NCI-H1436 treated with DMSO at 0.1 percent for 48 hours (cell line): ENCODE measurements at places on chromosomes 16 and 17.

DNA sequence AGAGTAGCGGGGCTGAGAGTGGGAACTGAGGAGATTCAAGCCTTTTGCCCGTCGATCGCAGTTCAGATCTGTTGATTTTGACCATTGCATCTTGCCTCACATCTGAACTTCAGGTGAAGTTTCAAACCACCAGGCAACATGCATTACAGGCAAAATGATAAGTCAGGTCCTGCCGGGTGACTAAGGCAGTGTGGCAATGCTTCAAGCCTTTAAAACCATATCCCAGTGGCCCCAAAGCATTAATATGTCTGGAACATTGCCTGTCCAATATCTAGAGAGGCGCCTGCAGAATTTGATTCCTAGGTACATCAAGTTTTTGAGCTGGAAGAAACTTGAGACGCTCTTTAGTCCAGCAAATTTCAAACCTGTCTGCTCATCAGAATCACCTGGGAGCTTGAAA is 502.8 kb downstream of the MAF start:
- DNase-seq, result no peak

DNA sequence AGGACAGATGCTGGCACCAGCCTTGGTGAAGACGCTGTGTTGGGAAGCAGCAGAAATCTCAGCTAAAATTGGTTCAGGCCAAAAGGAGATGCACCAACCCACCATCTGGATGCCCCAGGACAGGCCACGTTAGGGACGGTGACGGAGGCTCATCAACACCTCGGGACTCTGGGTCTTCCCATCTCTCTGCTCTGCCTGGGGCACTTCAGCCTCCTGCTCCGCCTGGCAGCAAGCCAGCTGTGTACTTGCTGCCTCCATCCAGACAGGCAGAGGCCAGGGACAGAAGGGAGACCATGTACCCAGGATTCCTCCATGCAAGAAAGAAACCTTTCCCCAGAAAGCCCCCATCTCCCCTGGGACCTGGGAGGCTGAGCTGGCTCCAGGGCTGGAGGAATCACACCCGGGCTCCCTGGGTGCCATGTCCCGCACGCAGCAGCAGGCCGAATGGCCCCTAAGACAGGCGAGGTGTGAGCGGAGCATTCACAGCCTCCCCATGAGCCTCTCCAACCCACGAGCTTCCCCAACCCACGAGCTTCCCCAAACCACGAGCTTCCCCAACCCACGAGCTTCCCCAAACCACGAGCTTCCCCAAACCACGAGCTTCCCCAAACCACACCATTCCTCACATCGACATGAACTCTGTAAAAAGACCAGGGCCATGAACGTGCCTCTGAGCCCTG is 274.5 kb downstream of the C16orf95 start:
- DNase-seq, result no peak

- DNase-seq, result no peak
These were observed 11.1 kb downstream of the PRCD start for GRCh38 chr17:76550712-76551615.

GRCh38 chr17:32111141-32111771 is 31.0 kb upstream of the RHOT1 start:
- peak; percentile 66 for DNase-seq

- DNase-seq, result no peak
These were observed at the start of gene FKBP10 for GRCh38 chr17:41812381-41813151. FKBP10 (plus strand) TSS chr17:41813004; CDS start chr17:41813035, 31 bp downstream.

DNA sequence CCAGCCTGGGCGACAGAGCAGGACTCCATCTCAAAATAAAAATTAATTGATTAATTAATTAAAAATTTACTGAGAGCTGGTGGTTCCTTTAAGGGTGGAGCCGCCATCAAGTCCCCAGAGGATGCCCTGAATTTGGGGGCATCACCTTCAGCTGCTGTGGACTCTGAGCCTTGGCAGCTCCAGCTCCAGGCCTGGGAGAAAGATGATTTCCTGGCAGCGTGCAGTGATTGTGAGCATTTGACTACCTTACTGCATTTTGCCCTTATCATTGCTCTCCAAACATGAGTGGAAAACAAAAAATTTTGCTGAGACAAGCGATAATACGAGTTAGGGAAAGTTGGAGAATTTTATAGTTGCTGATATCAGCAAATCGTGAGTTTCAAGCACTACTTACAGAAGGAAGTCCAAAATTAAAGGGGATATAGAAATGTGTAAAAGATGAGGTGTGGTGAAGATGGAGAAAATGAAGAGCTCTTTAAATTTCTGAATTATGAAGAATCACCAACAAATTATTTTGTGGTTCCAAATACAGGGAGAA is 2.6 kb upstream of the ITGAD start:
- DNase-seq, result no peak

- no peak for DNase-seq
These were observed 164.6 kb upstream of the C17orf78 start for GRCh38 chr17:37211136-37211535.

DNA sequence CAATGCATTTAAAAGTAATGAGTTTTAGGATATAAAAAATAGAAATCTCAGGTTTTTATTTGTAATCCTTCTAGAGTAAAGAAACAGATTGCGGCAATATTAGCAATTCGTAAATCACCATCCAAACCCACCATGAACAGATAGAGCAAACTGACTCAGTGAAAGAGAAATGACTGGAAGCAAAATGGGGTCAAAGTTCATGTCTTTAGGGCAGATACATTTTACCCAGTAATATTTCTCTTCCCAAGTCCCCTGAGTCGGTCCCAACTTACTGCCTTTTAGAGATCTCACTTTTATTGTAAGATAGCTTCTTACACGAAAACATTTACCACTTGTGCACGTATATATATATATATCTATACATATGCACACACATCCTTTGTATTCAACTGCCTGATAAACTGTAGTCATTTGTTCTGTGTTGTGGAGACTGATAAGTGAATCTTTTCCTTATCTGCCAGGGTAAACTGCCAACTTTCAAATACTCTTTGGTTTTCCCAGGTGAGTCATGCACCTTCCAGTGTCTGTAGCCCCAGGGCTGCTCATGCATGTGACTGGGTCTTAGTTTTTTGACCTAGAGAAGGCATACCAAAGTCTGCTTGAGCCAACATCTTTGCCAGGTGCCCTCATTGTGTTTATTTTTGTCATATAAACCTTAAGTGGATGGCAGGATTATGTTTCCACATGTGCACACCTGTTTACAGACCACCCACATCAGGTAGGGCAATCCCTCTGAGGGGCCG is 7.8 kb upstream of the IRF8 start:
- no peak for DNase-seq

DNA sequence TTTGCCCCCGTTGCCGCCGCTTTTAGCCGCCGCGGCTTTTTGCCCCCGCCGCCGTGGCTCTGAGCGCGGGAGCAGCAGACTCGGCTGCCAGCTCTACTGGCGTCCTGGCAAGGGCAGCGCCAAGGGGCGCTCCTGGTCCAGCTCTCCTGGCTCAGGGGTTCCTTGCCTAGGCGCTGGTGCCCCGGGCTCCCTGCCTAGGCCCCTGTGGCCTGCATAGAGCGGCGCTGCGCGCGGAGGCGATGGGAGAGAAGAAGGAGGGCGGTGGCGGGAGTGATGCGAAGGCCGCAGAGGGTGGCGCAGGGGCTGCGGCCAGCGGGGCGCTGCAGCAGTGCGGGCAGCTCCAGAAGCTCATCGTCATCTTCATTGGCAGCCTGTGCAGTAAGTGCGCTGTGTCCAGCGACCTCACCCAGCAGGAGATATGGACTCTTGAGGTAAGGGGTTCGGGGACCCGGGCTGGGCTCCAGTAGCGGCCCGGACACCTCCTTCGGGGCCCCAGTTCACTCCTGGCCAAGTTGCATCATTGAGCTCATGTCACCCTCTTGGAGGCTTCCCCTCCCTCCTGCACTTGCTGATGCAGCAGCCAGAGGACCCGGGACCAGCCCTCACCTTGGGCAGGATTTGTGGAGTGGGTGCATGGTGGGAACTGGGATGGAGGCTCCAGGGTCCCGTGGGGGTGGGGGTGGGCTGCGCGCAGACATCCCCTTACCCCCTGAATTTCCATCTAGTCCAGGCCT is 1344.4 kb downstream of the TP53TG3F start:
- DNase-seq, result no peak
